ENCODE measurements at places on chromosomes 5 and 9.

DNA sequence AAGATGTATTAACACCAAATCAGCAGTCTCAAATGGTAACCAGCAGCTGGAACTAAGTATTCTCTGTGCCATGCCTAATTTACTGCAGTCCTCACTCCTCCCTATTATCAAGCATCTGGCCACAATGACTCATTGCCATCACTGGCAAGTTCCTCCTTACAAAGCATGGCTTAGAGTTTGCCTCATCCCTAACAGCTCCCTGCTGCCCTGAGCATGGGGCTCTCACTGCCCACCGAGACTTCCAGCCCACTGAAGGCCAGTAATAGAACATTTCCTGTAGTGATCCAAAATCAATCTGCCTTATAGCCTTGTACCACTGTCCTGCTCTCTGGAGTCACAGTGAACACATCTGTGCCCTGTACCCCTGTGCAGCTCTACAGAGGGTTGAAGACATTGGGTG is 211.9 kb upstream of the TRIM32 start:
- DNase-seq = no peak

DNA sequence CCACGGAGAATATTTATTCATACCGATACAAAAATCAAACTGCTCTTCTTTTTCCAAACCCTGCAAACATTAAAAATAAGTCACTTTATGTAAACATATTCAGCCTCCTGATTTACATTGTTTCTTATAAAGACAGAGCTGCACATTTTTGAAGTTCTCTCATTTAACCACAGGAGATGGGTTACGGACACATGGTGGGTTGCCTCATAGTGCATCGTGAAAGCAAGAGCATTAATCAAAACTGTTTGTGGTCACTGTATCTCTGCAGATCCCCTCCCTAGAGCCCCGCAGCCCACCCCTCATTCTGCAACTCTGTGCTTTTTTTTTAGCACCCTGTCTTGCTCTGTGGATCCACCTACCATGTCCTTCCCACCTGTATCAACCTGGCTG is 43.3 kb upstream of the EQTN start:
- DNase-seq = no peak

DNA sequence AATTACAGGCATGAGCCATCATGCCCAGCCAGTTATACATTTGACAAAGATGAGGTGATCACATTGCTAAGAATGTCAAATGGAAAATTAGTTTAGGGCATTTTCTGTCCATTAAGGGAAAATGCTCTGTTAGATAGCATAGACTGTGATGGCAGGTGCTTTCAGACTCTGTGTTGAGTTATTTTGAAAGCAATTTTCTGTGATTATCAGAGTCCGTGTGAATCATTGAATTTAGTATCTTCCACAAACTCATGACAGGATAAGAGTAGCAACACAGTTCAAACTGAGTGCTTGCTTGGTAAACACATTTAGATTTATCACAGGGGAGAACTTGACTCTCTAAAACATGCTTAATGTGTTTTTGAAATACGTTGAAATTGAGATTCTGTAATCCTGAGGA is 69.0 kb downstream of the GAPVD1 start:
- DNase-seq = no peak

DNA sequence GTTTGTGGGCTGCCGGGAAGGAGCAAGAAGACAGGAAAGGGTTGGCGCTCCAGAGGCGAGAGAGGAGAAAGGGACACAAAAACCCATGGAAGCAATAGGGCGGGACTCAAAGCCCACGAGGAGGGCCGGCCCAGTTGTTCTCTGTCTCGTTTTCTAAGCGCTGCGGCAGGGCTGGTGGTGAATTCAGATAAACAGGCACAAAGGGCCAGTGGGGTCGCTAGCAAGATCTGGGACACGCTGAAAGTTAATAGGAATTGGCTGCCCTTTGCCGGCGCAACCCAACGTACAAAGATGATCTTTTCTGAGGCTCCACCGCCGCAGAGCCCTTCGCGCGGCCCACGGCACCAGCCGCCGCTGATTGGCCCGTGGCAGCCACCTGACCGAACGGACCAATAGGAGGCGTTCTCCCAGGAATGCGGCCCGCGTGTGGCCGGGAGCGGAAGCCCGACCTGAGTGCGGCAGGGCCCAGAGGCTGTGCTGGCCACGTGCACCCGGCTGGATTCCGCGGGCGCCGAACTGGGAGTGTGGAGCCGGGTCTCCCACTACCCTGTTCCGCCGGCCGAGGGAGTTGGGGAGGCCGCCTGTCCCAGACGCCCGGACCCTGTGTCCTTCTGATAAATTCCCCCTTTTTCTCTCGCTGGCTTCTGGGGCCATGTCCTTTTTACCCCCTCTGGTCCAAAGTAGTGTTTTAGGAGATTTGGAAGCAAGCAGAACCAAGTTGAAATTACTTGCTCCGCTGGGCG is 16.8 kb upstream of the NSD1 start:
- DNase-seq = no peak

- DNase-seq = no peak
These were observed 9.1 kb downstream of the EGFL7 start for GRCh38 chr9:136671646-136672430.

- no peak for DNase-seq
These were observed 57.1 kb downstream of the MAST4 start for GRCh38 chr5:66653325-66653724.

GRCh38 chr5:159208514-159209437 is 577 bp downstream of the RNF145 start:
- DNase-seq = peak; percentile 56

GRCh38 chr5:151181818-151182523 is 24.4 kb upstream of the ANXA6 start:
- no peak for DNase-seq

DNA sequence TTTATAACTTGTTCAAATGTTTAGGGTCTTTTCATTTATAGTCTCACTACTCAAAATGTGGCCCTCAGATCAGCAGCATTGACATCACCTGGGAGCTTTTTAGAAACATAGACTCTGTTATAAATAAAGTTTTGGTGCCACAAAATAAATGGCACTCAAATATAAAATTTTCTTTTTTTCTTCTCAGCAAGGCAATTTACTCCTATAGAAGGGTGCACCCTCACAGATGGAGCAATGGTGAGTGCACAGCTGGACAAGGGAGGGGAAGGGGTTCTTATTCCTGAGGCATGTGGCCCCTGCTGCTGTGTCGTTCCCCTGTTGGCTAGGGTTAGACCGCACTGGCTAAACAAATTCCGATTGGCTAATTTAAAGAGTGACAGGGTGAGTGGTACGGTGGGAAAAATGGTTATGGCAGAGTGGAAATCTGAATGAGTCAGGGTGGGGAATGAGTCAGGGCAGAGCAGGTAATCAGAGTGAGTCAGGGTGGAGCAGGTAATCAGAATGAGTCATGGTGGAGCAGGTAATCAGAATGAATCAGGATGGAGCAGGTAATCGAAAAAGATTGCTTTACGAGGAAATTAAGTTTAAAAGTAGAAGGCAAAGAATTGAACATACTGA is 31.8 kb upstream of the C7 start:
- peak; percentile 12 for DNase-seq

Data from SW480 (cell line).